ENCODE measurements at places on chromosomes 16 and 17.

DNA sequence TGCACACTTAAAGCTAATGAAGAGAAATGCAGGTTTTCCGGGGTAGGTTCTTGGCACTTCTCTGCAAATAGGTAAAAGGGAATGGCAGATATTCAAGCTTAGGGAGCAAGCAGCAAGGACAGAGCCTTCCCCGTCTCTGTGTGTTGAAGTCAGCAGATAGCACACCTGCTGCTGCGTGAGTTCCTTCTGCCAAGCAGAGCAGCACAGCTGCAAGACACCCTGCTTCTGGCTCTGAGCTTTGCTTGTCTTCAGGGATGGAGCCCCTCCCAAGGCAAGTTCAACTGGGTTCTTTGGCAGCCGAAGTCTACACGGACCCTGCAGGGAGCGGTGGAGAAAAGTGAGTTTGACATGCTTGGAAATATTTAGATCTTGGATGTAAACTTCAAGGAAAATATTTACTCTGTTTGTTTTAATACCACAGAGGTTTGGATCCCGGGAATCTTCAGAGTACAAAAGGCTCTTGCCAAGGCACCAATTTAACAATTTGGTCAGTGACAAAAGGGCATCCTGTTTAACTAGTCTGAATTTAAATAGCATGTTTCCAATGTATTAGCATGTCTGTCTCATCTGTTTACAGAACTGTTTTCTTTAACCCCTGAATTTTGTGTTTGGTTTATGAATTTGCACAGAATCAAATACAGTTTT, 113.4 kb upstream of the KCNJ16 start:
- DNase-seq: no peak

DNA sequence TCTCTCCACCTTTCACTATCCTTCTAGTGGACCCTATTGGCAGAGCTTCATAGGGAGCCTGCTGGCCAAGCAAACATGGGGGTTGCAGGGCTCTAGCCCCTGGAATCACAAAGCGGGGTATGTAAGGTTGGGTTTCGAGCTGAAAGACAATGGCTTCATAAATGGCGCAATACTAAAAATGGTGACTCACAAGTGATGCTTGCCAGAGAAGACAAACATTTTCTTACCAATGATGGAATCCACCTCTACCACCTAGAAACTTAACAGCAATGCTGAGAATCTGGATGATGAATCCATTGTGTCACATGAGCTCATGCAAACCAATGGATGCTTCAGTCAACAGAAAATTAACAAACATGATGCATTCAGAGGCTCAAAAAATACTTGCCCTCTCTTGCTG, 375.3 kb upstream of the PSMD7 start:
- no peak for DNase-seq

- DNase-seq: no peak
Observed at GRCh38 chr16:5442054-5442453, 344.5 kb upstream of the EEF2KMT start.

GRCh38 chr16:75288181-75288580, 36.8 kb upstream of the BCAR1 start:
- no peak for DNase-seq

All from T-helper 17 cell (primary cell).